ENCODE measurements at places on chromosomes 6 and 20.

- no peak for DNase-seq
Measured at GRCh38 chr6:38997128-38997761, 51.3 kb upstream of the GLP1R start.

DNA sequence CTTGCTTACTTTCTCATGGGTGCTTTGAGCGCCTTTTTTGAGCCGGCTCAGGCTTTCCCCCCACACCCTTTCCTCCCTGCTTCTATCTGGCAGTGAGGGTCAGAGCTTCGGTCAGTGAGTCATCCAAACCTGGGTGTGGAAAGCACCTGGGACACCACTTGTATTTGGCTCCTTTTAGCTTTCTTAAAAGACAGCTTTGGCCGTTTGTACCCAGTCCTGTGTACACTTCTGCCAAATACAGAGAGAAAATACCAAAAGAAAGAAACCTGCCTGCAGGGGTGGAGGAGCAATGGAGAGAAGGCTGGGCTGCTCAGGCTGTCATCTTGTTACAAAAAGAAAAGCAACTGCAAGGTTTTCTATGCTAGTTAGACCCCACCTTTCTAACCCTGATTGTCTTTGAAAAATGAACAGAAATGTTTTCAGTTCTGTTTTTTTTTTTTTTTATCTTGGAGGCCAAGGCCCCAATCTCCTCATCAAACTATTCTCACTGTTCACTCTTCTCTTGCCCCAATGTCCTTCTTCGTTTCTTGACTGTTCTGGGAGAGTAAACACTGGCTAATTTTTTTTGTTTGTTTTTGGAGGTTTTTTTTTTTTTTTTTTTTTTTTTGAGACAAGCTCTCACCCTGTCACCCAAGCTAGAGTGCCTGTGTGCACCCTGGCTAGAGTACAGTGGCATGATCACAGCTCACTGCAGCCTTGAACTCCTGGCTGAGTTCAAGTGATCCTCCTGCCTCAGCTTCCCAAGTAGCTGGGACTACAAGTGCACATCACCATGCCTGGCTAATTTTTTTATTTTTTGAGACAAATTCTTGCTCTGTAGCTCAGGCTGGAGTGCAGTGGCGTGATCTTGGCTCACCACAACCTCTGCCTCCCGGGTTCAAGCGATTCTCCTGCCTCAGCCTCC is 76.4 kb downstream of the SSR1 start:
- DNase-seq, result no peak

- no peak for DNase-seq
Measured at GRCh38 chr6:79636673-79637072, 5.5 kb downstream of the SH3BGRL2 start.

DNA sequence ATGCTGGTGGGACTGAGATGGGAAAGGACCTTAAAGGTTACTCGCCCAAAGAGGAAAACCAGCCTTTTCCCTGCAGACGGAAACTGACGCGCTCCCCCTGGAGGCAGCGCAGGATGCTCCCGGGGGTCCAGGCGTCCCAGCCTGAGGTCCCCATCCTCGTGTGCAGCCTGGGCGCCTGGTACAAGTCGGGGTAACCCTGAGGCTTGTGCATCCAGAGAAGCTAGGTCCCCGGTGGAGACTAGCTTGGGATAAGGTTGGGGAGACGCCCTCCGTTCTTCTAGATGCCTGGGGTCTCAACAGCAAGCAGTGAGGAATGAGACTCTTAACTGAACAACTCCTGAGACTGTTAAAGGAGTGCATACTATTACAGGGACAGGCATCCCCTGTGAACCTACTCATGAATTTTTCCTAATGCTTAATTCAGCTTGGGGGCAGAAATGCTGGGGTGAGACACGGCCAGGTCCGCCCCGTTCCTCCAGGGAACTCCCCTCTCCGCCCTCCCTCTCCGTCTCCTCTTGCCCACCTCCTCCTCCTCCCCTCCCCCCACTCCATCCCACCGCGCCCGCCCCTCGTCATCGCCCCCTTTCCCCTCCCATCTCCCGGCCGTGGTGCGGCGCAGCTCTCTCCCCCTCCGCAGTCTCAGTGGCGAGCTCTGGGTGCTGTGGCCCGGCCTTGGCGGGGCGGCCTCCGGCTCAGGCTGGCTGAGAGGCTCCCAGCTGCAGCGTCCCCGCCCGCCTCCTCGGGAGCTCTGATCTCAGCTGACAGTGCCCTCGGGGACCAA is at the start of gene PRSS35:
Gene PRSS35 (plus strand): TSS at position 634 of the 781 bp plus-strand sequence. CDS start 10,908 bp downstream, outside the sequence.
- DNase-seq, result no peak

DNA sequence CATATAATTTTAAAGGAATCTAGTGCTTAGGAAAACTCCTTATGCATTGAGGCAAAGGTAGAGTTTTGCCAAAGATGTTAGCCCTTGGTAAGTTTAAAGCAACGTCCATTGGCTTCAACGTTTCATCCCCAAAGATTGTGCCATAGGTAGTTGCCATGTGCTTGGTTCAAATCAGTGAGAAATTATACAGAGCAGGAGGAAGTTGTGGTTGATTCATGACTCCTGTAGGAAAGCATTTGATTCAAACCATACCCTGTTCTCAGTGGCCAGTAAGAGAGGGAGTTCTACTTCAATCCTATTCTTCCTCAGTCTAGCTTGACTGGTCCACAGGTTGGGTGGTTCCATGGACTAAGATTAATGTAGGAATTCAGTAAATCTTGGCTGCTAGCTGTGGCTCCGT is 535.6 kb downstream of the QKI start:
- no peak for DNase-seq

DNA sequence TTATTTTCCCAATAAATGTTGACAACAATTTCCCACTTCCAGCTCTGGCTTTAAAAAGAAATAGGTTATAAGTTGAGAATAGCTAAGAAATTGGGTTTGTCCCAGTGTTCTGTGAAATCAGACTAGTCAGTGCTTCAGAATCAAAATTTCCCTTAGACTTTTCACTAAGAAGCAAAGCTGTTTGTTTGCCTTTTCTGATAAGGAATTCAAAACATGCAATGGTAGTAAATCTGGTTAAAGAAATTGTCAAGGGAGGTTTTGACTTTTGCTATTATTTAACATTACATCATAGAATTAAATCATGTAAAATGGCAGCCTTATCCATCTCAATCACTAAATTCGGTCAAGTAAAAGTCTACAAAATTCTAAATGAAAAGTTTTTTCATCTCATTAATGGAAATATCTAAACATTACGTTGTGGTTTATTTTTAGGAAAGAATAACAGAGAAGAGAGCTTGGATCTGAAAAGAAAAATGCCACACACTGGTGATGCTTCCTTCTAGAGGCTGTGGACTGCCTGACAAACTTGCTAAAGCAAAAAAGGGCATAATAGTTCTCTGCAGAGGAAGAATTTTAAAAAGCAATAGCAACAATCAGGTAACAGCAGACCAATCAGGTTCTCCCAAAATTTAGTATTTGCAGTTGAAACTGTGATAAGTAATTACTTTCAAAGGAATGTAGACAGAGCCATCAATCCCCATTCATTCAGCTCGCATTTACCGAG is 36.4 kb downstream of the PLAGL1 start:
- DNase-seq, result no peak

- DNase-seq, result no peak
Measured at GRCh38 chr6:36229223-36229622, 32.7 kb downstream of the BRPF3 start.
